ENCODE measurements at places on chromosomes 5 and 9. TPM values are rescaled to one million over a fixed set of nuclear protein-coding genes. Genes with fewer than 3 reads are reported as not detected.

DOK3 gene
- 5.1 TPM for polyA plus RNA-seq

CD274 gene
- polyA plus RNA-seq = 0.98 TPM

PCDHA8 gene
- polyA plus RNA-seq = 0.01 TPM

PCDHGB3 gene
- 0.13 TPM for polyA plus RNA-seq

CNTRL gene
- polyA plus RNA-seq = 5.5 TPM
